ENCODE measurements at places on chromosomes 12 and 14.

GRCh38 chr12:111298582-111299436 lies 70.1 kb downstream of the PHETA1 start:
- DNase-seq: peak; percentile 18

- no peak for DNase-seq
Observed at GRCh38 chr14:101563654-101564443, 2.6 kb downstream of the DIO3 start.

- no peak for DNase-seq
Observed at GRCh38 chr14:101937926-101938767, 26.2 kb upstream of the DYNC1H1 start.

GRCh38 chr12:56718149-56718548 lies 7.0 kb downstream of the NACA start:
- no peak for DNase-seq

- DNase-seq: no peak
Observed at GRCh38 chr14:68922201-68922621, 56.9 kb downstream of the ACTN1 start.

- DNase-seq: no peak
Observed at GRCh38 chr12:56315249-56315621, 553 bp downstream of the CNPY2 start.

- no peak for DNase-seq
Observed at GRCh38 chr12:51593021-51593420, 2.0 kb downstream of the SCN8A start.

DNA sequence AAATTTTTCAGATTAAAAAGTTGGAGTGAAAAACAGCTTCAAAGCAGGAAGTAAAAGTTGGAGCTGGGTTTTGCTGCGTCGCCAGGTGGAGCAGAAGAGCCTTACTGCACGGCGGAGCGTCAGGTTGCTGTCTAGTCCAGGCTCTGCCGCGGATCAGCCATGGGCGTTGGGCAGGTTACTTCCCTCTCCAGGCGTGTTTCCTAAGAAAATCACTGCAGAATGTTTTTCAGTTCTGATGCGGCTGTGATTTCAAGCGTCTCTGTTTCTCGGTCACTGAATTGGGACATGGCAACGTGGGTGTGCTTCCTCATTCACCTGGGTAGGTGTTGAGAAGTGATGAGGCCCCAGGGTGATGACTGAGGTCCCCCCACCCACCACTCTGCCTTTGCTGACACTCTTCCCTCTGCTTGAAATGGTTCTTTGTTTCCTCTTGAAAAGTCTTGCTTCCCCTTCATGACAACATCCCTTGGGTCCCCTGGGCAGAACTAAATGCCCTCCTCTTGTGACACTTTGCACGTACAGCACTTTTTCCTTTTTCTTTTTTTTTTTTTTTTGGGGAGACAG lies 7.6 kb downstream of the EVL start:
- DNase-seq: peak; percentile 81

GRCh38 chr12:5470703-5471102 lies 38.8 kb downstream of the NTF3 start:
- no peak for DNase-seq

GRCh38 chr14:28483506-28483905 lies 283.1 kb upstream of the FOXG1 start:
- no peak for DNase-seq

GRCh38 chr12:49784756-49785409 lies 43.3 kb downstream of the NCKAP5L start:
- DNase-seq: no peak

DNA sequence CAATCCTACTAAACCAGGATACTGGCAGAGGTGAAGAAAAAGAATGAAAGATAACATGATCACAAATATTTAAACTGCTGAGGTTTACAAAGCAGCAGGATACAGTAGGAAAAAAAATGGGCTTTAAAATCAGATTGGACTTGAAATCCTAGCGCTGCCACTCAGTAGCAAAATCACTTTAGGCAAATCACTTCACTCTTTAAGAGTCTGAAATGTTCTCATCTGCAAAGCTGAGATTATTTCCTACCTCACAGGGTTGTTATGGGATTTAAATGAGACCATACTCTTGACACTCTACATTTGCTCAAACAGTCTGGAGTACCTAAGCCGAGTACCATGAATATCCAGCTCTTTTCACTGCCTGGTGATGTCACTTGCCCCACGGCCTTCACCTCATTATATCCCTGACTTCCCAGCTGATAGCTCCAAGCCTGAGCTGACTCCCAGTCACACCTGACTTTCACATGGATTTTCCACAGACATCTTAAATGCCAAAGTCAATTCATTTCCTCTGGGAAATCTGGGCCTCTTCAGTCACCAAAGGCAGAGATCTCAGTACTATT lies 60.2 kb downstream of the UBR7 start:
- no peak for DNase-seq

DNA sequence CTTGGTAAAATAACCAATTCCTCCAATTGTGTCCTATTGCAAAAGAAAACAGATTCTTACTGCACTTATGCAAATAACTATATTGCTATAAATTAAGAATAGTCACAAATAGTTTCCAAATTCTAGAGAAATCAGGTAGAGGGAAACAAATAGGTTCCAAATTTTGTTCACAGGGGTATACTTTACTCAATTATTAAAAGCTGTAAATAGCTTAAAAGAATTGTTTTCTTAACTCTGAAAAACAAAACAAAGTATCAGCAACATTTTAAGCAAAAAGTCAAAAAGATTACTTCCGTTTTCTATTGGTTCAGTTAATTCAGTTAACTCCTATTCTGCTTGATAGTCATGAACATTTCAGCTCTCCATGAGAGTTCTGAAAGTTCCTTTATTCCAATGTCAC lies 85.6 kb upstream of the PPP4R3A start:
- no peak for DNase-seq

DNA sequence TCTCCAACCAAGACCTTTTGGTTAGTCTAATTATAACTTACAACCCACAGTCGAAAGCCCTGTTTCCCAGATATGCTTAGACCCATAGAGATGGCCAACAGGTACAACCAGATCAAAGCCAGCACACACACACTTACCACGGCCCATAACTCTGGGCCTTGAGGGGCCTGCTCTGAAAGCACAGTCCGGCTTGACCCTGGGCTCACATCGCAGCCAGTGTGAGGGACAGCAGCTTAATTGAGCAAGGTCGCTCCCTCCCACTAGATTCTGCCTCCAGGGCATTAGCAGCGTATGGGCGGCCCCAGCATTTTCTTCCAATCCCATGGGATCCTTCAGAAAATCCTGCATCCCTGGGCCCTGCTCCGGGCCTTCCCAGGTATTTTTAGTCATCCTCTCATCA lies 157.4 kb upstream of the FKBP4 start:
- no peak for DNase-seq

DNA sequence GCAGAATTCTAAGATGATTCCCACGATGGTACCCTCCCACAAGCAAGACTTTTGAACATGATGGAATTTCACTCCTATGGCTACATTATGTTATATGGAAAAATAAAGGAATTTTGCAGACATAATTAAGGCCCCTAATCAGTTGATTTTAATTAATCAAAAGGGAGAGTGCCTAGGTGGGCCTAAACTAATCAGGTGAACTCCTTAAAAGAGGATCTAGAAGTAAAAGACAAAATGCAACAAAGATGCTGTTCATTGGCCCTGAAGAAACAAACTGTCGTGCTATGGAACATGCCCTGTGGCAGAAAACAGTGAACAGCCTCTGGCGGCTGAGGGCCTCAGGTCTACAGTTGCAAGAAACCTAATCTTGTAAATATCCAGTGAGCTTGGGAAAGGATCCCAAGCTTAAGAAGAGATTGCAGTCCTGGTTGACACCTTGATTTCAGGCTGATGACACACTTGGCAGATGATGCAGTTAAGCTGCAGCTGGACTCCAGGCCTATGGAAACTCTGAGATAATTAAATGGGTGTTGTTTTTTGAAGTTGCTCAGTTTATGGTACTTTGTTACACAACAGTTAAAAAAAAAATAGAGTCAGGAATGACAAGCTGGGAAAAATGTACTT lies 13.8 kb downstream of the TMCC3 start:
- DNase-seq: no peak

DNA sequence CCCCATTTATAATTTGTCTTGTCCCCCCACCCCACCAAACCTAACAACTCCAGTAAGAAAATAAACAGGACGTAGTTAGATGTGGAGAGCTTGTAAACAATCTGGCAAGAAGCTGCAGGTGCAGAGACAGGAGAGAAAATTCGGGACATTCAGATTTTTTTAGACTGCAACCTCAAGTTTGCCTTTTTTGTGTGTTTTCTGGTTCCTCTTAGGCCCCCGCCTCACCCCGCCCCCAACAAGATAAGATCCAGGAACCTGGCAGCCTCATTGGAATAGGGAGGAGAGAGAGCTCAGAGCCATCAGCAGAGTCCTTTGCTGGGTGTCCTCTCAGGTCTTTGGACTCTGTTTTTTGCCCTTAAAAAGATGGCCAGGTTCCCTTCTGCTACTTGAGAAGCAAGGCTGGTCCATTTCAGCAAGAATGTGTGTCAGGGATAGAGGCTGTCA lies 2.9 kb downstream of the HOXC10 start:
- no peak for DNase-seq

- no peak for DNase-seq
Observed at GRCh38 chr14:99402285-99402648, 78.4 kb downstream of the SETD3 start.

DNA sequence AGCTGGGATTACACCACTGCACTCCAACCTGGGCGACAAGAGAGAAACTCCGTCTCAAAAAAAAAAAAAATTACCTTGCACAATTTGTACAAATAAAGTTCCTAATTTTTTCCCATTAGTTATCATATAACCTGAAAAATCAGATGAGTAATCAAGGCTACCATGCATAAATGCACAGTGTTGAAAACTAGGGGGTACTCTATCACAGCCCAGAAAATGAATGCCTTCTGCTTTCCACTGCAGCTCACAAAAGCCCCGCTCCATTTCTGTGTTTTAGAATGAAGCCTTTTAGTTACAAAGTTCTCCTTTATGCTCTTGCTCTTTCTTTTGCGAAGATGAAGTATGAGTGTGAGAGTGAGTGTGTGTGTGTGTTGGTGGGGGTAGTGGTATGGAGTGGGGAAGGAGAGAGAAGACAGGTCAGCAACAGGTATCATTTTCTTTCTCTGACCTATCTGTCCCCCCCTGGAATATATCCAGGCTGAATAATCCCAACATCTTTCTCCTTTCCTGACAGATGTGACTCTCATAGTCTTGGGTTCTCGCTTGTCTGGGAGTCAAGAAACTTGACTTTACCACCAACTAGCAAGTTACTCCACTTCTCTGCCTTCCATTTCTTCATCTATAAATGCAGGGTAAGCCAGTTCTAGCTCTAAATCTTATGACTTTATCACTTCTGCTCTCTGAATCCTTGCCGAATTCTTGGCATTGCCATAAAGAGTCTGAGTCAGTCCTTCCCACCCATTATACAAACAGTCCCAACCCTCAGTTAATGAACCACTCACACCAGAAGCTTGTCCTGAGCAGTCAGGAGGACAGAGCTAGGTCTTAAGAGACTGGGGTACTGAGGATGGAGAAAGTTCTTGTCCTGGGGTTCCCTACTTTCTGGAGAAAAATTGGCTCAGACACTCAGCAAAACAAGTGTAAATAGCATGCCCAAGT lies 16.1 kb downstream of the BIN2 start:
- DNase-seq: peak; percentile 32

Measured in naive thymus-derived CD8-positive, alpha-beta T cell (primary cell).